ENCODE measurements at places on chromosomes 7 and 10.

DNA sequence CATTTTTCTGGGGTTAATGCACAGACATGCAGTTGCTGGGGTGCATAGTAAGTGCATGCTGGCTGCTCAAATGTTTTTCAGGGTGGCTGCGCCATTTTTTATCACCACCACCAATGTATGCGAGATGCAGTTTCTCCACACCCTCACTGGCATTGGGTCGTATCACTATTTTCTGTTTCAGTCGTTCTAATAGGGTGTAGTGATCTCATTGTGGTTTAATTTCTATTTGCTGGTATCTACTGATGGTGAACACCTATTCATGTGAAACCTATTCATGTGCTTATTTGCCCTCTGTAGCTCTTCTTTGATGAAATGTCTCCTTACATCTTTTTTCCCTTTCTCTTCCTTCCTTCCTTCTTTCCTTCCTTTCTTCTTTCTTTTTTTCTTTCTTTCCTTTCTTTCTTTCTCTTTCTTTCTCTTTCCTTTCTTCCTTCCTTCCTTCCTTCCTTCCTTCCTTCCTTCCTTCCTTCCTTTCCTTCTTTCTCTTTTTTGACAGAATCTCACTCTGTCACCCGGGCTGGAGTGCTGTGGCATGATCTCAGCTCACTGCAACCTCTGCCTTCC lies 84.3 kb downstream of the ELFN1 start:
- DNase-seq: no peak

DNA sequence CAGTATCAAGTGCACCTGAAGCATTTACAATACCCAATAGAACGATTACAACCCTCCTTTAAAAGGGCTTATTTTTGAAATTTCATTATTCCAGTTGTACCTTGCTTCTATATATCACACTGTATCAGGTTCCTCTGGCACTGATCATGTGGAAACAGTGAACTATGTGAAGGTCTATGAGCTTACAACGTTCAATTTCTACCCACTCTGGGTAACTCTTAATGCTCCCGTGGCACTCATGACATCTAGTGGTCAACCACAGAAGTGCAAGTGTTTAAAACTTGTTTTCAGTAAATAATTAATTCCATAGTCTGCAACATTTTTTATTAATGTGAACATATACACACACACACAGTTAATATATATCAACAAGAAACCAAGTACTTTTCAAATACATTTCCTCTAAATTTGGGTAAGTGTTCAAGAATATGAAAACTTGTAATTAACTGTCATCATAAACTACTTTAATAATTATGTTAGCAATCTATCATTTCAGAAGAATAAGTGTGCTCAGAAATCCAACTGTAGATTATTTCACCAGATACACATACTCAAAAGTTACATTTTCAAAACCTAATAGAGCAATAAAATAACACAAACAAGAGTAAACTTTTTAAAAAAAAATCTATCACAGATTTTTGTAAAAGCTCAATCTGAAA lies 61.0 kb downstream of the MPP7 start:
- DNase-seq: no peak

DNA sequence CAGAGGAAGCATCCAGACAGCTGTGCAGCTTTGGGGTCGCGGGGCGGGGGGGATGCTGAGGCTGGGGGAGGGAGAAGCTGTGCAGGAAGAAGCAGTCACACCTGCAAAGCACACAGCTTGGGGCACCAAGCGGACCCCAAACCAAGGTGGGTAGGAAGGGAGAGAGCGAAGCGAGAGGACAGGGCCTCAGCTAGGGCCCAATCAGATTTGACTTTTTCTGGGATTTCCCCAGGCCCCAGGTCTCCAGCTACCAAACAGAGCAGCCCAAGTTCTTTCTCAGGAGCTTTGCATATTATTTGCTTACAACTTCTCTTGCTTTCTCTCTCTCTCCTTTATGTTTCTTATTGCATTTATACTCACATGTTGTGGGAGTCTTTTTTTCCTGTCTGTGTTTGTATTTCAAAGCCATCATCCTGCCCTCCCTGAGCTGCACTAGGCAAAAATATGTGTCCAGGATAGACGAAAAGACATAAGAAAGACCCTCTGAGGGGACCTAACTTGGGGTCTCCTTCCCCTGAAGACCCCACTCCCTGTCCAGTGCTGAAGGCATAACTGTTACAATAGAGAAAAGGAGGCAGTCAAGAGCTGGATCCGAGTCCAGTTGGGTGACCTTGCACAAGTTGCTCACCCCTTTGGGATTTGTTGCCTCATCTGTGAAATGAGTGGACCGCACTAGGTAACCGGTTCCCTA lies 50.6 kb upstream of the SMNDC1 start:
- no peak for DNase-seq

DNA sequence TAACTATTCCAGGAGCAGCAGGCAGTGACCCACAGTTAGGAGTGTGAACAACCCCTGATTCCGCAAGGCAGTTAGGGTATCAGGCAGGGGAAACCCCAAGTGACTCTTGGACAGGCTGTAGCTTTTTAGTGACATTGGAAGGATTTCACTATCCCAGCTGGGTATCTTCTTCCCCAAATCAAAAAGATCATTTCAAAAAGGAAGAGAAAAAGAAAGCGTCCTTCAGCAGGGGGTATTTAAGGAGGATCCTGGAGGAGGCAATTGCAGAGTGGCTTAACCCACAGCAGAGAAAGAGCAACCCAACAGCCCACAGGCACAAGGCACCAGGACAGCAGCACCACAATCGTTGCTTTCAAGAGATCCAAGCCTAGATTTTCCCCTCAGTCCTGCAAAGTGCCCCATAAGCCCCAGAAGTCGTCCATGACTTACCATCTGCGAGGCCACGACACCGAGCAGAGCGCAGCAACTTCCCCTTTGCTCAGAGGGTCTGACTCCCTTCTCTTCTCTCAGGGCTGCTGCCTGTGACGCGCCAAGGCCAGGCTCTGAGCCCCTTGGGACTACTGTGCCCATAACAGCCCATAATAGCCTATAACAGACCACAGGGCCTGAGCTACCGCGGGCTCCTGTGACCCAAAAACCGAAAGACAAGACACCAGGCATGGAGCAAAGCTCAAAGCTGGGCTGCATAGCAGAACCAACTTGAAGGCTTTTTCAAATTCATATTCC lies 19.8 kb downstream of the PIK3AP1 start:
- no peak for DNase-seq

Data from ELF-1 (cell line).